ENCODE measurements at places on chromosomes 12 and 14. TPM values are rescaled to one million over a fixed set of nuclear protein-coding genes. Genes with fewer than 3 reads are reported as not detected.

DNA sequence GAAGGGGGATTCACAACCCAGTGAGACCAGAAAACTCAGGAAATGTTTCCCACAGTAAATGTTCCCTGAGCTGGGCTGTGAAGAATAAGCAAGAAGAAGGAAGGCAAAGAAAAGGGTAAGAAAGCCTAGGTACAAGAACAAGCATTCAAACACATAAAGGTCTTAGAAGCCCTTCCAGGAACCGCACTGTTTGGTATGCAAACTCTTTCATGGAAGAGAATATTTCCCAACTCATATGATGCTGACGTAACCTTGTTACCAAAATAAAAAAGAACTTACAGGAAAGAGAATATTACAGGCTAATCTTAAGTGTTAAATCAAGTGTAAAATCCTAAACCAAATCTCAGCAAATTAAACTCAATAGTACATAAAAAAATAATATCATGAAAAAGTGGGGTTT, 23.6 kb downstream of the MED6 start:
- H3K36me3 ChIP-seq: peaks cover 4% of the 10 kb centered on the region
- H3K4me3 ChIP-seq: no peak overlapping the region
- no peaks in the 10 kb centered on the region for H3K27me3 ChIP-seq

DNA sequence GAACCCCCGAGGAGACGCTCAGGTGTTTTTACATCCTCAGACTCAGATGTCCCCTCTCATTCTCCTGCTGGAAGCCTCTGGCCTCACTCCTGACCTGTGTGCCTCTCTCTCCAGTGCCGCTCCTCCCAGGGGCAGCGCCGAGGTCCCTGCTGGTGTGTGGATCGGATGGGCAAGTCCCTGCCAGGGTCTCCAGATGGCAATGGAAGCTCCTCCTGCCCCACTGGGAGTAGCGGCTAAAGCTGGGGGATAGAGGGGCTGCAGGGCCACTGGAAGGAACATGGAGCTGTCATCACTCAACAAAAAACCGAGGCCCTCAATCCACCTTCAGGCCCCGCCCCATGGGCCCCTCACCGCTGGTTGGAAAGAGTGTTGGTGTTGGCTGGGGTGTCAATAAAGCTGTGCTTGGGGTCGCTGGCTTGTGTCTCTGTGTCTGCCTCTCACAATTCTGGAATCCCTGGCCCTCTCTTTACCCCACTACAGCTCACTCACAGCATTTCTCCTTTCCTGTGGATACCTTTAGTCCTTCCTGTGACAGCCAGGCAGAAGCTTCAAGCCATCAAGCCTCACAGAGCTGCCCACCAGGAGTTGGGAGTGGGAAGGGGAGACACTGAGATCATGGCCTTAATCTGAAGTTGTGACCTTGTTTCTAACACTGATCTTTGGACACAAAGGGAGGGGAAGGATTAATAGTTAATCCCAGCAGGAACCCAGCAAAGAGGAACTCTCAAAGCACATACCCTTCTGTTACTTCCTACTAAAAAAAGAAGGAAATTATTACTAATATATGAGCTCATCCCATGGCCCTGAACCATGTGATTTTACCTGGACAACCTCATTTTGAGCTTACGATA, 1.1 kb upstream of the SOAT2 start:
- no peaks in the 10 kb centered on the region for H3K36me3 ChIP-seq
- no peak overlapping the region for H3K4me3 ChIP-seq
- H3K4me1 ChIP-seq: peaks cover 22% of the 10 kb centered on the region

DNA sequence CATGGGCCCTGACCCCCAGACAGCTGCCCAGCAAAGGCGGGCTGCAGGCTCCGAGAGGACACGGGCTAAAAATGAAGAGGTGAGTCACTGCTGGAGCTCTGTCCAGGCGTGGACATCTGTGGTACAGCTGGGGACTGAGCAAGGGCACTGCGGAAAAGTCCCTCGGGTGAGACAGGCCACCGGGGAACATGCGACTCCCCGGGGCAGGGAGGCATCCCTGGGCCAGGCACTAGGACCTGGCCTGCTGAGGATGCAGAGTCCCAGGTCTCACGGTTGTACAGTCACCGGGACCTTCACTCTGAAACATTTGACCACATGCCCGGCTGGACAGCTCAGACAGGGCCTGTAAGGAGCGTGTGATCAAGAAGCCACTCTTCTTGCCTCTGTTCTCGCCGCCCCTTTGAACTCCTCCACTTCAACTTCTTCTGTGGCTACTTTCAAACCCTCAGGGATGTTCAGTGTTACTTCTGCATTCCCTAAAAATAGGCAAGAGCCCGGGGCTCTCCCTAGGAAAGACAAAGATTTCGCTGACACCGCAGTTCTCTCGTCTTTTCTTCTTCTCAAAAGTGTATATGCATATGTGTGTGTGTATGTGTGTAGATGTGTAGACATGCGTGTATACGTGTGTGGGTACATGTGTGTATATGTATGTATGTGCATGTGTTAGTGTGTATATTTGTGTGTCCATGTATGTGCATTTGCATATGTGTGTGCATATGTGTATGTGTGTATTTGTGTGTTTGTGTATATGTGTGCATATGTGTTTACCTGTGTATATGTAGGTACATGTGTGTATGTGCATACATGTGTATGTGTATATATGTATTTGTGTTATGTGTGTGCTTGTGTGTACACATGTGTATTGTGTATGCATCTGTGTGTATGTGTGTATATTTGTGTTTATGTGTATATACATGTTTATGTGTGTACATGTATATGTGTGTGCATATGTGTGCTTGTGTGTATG, 5.0 kb upstream of the RFLNA start:
- no peak for DNase-seq
- peaks cover 21% of the 10 kb centered on the region for H3K4me1 ChIP-seq
- no peaks in the 10 kb centered on the region for H3K27me3 ChIP-seq
- H3K4me3 ChIP-seq: no peak overlapping the region

Gene DDX11
- 37.3 TPM for polyA plus RNA-seq

Gene STAC3
- 0.49 TPM for polyA plus RNA-seq

Gene AGAP2
- polyA plus RNA-seq: 0.04 TPM

Gene SYT1
- 1.4 TPM for polyA plus RNA-seq

All from hepatocyte (in vitro differentiated cells).